Heart right ventricle (tissue), 16 donors: ENCODE measurements at places on chromosomes 1 and 21. TPM values are rescaled to one million over a fixed set of nuclear protein-coding genes. Genes with fewer than 3 reads are reported as not detected.

GRCh38 chr1:40782371-40782956 is 1.1 kb upstream of the KCNQ4 start:
- peak; percentile 54 for DNase-seq

GRCh38 chr1:169060919-169061639 is 45.4 kb upstream of the ATP1B1 start:
- DNase-seq: no peak

- DNase-seq: no peak
Observed at GRCh38 chr1:230453377-230453776, 27.2 kb upstream of the PGBD5 start.

- no peak for DNase-seq
Observed at GRCh38 chr1:4010284-4010683, 110.2 kb upstream of the C1orf174 start.

DNA sequence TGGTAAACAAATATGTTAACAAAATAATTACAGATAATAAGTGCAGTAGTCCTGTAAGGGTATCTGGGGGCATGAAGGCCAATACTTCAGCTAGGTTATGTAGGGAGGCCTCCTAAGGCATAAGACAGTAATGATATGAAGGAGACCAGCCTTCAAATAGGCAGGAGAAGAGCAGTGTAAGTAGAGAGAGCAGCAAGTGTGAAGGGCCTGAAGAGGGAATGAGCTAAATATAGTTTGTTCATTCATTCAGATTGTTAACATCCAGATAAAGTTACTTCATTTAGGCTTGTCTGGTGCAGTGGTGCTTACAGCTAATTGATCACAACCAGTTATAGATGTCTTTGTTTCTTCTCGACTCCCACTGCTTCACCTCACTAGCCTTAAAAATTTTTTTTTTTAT is 71.1 kb downstream of the EPB41 start:
- DNase-seq: no peak

- no peak for DNase-seq
Observed at GRCh38 chr1:184739796-184740195, 14.9 kb downstream of the EDEM3 start.

GRCh38 chr1:160716013-160716412 is 4.4 kb upstream of the CD48 start:
- no peak for DNase-seq

GRCh38 chr1:189929501-189930099 is 548.1 kb downstream of the BRINP3 start:
- no peak for DNase-seq

- no peak for DNase-seq
Observed at GRCh38 chr1:151763990-151764389, 694 bp upstream of the MRPL9 start.

- no peak for DNase-seq
Observed at GRCh38 chr1:220791956-220792355, 5.2 kb downstream of the MTARC1 start.

- no peak for DNase-seq
Observed at GRCh38 chr1:61709908-61710289, 15.0 kb downstream of the TM2D1 start.

DNA sequence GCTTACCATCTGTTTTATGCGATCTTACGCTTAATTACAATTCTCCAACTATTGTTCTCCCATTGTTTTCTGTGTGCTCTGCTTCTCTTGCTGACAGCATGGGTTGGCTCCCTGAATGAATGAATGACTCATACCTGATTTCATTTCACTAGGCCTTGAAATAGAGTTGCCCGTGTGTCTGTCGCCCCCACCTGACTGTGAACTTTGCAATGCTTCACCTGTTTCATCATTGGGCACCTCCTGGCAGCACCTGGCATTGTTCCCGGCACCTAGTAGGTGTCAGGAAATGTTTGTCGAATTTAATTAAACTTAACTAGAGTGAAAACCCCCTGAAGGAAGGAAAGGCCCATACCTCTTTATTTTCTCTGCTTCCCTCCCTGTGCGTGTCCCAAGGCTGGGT is 120.5 kb upstream of the KLHDC7A start:
- DNase-seq: no peak

GRCh38 chr1:218164930-218165700 is 120.0 kb upstream of the RRP15 start:
- DNase-seq: peak; percentile 37

GRCh38 chr1:208527156-208527555 is 283.0 kb upstream of the PLXNA2 start:
- no peak for DNase-seq

DNA sequence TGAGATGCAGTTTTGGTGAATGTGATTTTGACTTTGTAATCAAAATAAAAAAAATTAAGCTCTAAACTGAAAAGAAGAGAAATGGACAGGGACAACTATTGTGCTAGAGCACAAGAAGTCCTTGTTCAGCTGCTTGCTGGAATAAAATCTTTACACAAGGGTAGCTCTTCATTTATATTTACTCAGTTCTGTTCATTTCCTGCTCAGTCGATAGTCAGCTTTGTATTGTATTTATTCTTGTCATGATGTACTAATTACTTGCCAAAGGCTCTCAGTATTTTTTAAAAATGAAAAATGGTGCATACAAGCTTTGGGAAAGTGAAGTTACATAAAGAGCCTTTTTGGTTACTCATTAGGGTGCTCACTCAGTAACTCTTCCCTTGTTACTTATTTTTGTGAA is 17.8 kb downstream of the F5 start:
- no peak for DNase-seq

DNA sequence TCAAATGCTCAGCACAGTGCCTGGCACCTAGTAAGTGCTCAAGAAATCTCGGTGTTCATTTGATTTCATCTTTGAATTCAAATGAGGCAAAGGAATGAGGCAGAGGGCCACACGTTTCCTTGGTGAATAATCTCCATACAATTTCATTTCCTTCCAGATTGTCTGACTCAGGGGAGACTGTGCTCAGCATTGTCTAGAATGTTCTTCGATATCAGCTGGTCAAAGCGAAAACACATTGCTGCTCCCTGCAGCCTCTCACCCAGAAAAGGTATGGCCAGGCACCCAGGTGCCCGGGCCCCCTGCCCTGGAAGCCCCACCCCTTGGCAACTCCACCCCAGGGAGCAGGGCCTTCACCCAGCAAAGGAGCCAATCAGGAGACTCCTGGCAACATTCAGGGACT is 55.8 kb downstream of the FBXO2 start:
- no peak for DNase-seq

GRCh38 chr1:24972221-24972914 is 42.3 kb upstream of the RUNX3 start:
- no peak for DNase-seq

DNA sequence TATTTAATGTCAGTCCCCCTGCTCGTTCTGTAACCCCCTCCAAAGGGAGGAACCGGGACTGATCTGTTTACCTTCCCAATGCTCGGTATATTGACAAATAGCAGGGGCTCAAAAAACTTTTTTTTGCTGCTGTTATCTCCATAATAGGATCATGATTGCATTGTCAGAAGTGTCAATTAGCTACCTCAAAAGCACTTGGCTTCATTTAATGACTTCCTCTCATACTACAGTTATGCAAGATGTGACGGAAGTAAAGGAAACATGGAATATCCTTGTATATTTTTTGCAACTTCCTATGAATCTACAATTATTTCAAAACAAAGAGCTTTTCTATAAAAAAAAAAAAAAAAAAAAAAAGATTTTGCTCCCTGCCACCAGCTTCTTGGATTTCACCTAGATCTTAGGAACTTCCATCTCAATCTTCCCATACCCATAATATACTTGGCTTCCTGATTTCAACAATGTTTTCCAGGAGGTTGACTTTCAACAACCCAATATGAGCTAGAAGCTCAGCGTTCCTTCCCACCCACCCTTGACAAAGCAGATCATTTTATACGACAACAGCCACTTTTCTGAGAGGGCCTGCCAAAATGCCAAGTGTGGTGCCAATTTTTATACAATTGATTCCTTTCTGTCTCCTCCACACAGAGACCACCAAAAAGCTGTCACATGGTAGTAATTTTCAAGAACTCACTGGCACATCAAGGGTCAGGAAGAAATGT is 71.7 kb downstream of the SETD4 start:
- no peak for DNase-seq

GRCh38 chr1:68624233-68624632 is 127.4 kb upstream of the DEPDC1 start:
- DNase-seq: no peak

- DNase-seq: no peak
Observed at GRCh38 chr1:99643021-99643779, 2.7 kb upstream of the PALMD start.

Gene PLA2G2D
- not detected for total RNA-seq

Gene TINAGL1
- 165 TPM for total RNA-seq

Gene PADI3
- not detected for total RNA-seq

Gene TMEM81
- 3.0 TPM for total RNA-seq

Gene ACTN2
- 2,897 TPM for total RNA-seq
